ENCODE measurements at places on chromosomes 13 and 19.

DNA sequence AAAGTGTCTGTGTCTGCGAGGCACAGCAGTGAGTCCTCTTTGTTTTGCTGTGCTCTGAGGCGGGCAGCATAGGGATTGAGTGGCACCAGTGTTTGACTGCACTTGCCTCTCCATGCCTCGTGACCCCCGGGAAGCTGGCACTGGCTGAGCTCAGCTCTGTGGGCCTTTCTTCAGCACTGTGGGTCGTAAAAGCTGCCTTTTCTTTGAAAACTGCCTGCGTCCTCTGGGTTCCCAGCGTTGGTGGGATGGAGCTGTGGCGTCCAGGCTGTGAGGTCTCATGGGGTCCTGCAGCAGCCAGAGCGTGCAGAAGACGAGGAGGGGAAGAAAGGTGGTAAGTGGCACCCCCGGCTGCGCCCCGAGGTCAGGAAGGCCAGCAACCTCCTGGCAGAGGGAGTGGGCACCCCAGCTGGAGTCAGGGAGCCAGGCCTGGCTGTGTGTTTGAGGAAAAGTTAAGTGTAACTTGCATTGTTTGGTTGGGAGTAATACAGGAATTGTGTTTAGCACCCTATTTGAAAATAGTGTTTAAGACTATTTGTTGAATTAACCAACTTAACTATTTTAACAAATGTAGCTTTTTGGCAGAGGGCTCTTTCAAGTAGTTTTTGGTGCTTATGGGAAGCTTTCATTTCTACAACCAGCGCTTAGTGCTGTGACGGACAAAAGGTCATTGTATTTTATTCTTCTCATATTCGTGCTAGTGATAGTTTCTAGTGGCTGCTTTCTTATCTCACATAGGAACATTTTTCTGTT, 79.3 kb upstream of the TEX29 start:
- no peak for DNase-seq

GRCh38 chr13:99072941-99073340, 95.1 kb upstream of the DOCK9 start:
- DNase-seq, result no peak

DNA sequence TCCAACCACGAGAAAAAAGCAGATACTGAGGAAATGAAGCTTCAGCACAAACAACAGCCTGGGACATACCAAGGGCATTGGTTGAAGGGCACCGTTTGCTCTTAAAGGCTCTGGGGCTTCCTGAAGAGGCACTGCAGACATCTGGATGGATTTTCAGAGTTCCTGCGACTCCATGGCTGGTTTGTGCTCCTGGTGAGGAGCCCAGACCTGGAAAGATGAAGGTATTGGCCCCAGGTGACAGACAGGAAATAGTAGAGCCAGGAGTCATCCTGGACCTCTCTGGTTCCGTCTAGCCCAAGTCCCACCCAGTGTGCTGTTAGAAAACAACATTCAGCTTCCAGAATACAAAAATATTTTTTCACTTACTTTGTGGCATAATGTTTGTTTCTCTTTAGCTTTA, 6.3 kb downstream of the IL17D start:
- no peak for DNase-seq

DNA sequence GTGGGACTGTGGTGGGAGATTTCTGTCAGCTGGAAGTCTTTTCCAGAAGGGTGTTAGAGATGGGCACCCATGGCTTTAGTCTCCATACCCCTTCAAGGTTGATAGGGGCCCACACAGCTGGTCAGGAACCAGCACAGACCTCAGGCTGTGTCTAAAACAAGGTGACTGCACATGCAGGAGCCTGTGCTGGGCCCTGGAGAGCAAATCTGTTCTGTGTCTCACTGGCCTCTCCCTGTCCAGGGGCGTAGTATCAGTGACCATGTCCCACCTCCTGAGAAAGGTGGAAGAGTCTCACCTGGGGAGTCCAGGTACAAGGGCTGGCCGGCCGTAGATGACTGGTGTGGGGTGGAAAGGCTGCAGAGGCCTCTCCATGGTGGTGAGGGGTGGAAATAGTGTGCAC, 19.4 kb downstream of the ZNF175 start:
- DNase-seq, result no peak

GRCh38 chr13:42820451-42820850, 39.1 kb downstream of the FAM216B start:
- no peak for DNase-seq

DNA sequence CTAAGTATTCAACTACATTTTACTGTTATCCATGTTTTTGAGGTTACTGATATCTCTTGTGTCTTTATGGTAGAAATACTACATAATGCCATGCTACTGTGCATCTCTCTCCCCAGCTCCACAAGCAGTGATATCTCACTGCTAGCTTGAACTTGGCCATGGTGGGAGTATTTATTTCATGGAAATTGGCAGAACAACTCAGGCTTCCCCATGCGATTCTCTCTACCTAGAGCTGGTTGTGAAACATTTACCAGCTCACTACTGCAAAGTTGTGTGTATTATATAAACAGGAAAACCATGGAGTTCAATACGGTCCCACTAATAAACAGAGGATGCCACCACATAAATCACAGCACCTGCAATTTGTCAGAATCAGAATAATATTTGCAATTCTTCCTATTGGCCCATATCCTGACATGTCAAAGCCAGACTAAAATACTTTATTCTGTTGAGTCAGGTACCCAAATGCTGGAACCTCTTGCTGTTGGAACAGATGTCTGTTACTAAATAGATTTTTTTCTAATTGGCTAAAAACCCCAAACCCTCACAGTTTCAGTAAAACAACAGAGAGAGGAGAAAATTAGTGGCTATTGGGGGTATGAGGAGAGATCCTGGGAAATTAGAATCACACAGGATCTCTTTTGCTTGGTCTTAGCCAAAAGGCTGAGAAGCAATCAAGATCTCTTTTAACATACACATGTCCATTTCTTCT, 91.4 kb upstream of the SLC10A2 start:
- DNase-seq, result no peak

- DNase-seq, result peak; percentile 15
These were observed 28.8 kb downstream of the EPN1 start for GRCh38 chr19:55703790-55704215.

DNA sequence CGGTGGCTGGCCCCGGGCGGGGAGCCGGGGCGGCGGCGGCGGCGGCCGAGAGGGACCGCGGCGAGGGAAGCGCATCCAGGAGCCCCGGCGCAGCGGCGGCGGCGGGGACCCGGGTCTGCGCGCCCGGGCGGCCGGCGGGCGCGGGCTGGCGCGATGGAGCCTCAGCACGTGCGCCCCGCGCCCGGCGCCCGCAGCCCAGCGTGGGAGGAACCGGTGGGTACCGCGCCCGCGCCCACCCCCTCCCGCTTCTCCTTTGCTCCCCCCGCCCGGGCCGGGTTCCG, 7.8 kb upstream of the DGKH start:
- DNase-seq, result no peak

Measured in right lung (tissue), 10 donors.